WTC11 (cell line): ENCODE measurements at places on chromosomes 7 and 10.

DNA sequence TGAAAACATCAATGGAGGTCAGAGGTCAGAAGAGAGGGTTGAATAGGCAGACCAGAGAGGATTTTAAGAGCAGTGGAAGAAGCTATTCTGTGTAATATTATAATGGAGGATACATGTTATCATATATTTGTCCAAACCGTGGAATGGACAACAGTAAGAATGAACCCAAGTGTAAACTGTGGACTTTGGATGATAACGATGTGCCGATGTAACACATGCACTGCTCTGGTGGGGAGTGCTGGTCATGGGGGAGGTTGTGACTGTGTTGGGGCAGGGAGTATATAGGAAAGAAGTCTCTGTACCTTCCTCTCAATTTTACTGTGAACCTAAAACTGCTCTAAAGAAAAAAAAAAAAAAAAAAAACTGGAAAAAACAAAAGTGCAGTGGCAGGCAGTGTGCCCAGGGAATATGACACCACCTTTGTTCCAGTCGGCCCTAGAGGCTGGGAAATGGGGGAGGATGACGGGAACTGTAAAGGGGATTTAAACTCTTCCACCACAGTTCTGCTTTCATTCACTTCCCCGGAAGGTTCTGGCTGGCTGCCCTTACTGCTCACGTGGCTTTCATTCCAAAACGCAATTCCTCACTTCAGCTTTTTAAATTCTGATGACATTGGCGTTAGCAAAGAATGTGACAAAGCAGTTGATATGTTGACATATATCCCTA lies 113.7 kb upstream of the ANKRD1 start:
- DNase-seq = no peak

DNA sequence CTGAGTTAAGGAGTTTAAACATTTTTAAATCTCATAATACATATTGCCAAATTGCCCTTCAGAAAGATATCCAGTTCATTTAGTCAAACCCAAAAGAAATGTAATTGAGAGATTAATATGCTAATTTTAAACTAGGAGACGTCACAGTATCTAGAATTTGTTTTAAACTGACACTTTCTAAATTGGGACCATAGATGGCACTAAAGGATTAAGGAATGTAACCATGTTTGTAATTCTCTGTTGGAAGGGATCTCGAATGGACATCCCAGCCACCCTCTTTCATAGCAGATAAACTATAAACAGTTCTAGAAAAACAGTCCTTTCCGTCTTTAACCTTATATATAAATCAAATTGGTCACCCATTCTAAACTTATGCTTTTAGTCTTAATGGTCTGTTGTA lies 30.0 kb upstream of the SAMD9L start:
- DNase-seq = no peak

GRCh38 chr10:71627230-71627939 lies 92.2 kb downstream of the C10orf105 start:
- DNase-seq = no peak

GRCh38 chr7:37399876-37400421 lies 48.7 kb downstream of the ELMO1 start:
- DNase-seq = no peak

- DNase-seq = no peak
Measured at GRCh38 chr7:21251151-21251800, 176.6 kb upstream of the SP4 start.

DNA sequence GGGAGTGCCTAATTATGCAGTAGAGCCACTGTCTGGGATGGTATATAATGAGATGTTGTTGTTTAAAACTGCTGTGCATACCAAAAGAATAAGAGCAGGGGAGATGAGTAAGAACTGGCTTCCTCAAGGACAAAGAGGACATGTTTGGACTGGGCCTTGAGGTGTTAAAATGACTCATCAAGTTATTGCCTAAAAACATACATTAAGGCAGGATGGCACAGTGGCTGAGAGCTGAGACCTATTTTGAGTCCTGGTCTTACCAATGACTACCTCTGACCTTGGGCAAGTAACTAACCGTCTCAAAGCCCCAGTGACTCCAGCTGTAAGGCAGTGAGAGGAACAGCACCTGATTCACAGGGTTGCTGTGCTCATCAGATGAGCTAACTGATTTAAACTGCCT lies 71.1 kb downstream of the CFAP58 start:
- no peak for DNase-seq

- no peak for DNase-seq
Measured at GRCh38 chr10:88852327-88852726, 683 bp upstream of the ANKRD22 start.

DNA sequence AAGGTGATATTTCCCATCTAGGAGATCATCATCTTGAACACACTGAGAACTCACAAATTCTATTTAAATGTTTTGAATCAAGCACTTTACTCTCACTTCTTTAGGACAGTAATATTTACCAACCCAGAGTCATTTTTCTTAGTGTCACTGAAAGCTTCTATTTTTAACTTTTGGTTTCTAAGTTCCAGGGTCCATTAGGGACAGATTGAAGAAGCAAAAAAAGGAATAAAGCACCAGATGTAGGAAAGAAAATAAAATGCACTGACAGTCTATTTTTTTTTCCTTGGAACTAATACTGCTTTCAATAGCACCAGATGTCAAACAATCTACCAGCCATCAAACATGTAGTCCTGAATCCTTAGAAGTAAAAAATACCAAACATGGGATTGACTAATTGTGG lies 526.7 kb upstream of the LRRN3 start:
- no peak for DNase-seq

DNA sequence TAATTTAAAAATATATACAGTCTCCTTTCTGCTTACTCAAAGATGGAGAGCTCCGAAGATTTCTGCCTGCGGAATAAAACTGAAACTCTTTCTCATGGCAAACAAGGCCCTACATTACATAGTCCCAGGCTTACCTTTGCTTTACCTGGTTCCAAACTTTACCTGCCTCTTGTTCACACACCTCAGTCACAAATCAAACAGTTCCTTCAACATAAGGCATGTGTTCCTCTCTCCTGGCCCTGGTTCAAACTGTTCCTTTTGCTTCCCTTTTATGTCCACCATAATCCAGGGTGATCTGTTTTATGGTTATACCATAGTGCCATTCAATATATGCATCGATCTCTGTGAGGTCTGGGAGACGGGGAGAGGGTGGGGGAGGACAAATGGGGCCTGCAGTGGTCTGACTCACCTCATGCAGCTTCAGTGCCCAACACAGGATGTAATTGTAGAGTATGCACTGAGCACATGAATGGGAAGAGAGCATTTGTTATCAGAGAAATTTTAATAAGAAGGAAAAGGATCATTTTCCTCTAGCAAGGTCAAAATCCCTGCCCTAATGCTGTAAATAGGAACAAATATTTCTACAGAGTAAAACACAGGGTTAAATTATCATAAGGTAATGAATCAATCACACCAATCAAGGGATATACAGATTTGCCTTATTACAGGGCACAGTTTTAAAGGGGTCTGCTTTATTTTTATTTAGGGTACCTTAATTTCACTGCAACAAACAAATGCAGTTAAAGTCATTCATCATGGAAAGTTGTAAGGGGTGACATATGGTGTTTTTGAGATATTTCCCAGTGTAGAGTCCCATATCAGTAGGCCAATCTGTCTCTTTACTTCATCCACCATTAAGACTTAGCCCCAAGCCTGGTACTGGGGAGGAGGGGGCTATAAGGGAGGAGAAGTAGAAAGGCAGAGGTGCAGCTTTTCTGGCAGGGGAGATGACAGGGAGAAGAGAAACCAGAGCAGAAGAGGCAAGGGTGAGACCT lies 88.8 kb upstream of the PDE1C start:
- no peak for DNase-seq

GRCh38 chr10:121573538-121573941 lies 24.7 kb downstream of the FGFR2 start:
- DNase-seq = no peak

GRCh38 chr10:118266098-118266748 lies 75.9 kb downstream of the FAM204A start:
- DNase-seq = no peak

DNA sequence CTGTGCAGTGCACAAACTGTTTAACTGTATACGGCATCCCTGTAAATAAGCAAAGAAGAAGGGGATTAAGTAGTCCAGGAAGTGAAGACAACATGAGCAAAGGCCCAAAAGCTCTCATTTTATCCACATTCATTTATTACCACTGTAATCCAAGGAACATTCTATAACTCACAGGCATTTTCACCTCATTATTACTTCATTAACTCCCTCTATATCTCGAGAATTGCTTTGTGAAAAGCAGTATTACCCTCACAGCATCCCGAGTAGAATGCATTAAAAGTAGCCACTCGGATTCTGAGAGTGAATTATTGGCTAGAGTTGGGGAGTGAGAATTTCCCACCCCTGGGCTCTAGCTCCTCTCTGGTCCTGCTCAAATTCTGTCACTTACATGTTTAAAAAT lies 51.0 kb upstream of the CHCHD3 start:
- DNase-seq = no peak

- DNase-seq = no peak
Measured at GRCh38 chr7:55484241-55484640, 88.1 kb downstream of the VOPP1 start.

- DNase-seq = no peak
Measured at GRCh38 chr10:80655898-80656297, 118.2 kb downstream of the SH2D4B start.

DNA sequence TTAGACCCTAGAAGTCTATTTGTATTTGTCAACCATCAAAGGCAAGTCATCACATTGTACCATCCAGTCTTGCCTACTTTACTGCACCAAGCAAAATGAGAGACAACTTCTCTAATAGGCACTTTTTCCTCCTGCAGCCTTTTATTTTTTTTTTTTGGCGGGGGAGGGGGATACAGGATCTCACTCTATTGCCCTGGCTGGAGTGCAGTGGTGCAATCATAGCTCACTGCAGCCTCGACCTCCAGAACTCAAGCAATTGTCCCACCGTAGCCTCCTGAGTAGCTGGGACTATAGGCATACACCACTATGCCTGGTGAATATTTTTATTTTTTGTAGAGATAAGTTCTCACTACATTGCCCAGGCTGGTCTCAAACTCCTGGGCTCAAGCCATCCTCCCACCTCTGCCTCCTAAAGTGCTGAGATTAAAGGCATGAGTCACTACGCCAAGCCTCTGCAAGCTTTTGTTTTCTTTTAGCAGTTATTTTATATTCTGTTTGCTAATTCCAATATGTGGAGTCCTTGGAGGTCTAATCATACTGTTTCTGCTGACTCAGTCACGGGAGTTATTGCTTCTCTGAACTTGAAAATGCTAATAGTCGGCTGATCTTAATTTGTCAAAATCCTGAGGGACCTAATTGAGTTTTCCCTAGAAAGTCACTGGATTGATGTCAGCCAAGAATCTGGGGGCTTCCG lies 14.2 kb downstream of the KPNA7 start:
- no peak for DNase-seq

GRCh38 chr10:31073996-31074721 lies 42.5 kb upstream of the ZNF438 start:
- no peak for DNase-seq

GRCh38 chr7:23662124-23662983 lies 17.6 kb upstream of the FAM221A start:
- DNase-seq = peak; percentile 30

DNA sequence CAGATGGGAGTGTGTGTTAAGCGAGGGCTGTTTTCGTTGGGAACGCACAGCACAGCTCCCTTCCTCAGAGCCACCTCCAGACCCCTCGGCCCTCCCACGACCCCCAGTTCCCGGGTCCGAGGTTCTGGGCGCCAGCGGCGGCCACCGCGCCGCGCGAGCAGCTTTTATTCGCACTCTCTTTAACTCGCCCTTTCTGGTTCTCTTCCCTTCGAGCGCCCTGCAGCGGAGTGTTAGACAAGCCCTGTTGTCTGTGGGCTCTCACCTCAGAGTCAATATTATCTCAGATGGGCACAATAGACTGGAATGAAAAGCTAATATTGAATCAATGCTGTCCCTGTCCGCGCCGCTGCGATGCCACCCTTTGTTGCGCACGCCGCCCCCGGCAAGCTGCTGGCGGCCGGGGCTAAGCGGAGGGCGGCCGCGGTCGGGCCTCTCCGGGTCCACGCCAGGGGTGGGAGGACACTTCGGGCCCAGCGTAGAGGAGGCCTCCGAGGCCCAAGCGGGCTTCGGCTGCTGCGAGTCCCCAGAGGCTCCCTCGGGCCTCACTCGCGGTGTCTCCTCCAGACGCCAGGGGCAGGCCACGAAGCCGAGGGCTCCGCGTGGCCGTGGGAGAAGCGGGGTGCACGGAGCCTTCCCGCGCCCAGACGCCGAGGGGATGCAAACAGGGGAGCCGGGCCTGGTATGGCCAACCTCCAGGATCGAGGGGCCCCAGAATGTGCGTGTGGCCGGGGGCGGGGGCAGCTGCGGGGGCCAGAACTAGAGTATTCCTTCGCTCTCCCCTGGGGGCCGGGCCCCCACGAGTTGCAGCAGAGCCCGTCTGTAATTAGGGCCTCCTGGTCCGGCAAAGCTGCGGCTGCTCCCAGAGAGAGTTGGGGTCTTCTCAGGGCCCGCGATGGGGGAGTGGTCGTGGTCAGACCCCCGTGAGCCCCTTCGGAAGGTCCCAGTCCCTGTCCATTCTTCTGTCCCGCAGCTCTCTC lies 7.9 kb upstream of the EMX2 start:
- peak; percentile 27 for DNase-seq

DNA sequence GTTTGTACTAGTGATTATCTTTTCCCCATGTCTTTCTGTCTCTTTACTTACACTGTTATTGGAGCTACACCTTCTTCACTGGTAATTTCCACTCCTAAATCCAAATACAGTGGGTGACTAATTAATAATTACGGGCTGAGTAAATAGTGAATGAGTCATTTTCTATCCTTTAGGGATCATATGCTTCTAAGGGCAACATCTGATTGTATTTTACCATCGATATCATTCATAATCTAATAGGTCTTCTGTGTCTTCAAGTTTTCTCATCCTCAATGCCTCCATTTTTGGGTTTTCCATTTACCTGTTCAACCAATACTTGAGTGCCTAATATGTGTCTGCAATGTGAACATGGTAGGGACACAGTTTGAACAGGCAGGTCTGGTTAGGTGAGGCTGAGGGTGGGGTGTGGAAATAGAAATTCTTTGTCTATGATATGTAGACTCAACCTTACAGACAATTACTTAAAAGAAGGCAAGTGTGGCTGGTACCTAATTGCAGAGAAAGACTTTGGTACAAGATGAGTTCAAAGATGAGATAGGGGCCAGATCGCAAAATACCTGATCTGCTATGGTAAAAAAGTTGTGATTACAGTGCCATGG lies 5.9 kb upstream of the DHX32 start:
- no peak for DNase-seq

DNA sequence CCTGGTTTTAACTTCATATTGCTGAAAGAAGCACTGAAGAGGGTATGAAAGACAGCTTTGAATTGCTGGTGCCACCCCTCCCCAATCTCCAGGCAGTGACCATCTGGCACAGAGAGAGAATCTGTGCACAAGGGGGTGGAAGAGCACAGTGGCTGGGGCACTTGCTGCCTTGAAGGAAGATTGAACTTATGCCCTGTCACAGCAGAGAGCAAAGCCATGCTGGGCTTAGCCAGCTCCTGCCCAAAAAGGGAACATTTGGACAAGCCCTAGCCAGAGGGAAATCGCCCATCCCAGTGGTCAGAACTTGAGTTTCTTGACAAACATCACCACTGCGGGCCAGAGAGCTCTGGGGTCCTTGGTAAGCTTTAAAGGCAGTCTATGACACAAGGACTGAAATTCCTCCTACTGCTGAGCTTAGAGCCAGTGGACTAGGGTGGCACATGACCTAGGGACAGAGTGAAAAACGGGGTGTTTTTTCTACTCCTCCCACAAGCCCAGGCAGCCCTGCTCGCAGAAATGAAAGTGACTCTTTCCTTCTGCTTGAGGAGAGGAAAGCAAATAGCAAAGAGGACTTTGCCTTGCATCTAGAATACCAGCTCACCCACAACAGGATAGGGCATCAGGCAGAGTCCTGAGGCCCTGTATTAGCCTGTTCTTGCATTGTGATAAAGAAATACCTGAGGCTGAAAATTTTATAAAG lies 257.2 kb downstream of the CTNNA3 start:
- no peak for DNase-seq
